ENCODE measurements at places on chromosomes 11 and 22.

DNA sequence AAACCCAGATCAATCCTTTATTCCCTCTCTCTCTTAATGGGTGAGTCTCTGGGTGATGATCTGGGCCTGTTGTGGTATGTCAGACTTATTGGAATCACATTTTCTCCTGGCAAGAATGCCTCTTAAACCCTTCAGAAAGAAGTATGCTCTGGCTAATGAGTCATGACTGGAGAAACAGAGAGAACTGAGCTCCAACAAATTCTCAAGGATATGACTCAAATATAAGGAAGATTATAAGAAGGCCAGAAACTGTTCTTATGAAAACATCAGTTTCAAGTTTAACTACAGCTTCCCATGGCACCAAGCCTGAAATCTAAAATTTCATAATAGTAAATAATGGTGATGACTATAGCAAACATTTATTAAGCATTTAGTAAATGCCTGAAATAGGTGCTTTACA is 83.9 kb downstream of the OR5AK2 start:
- no peak for DNase-seq

DNA sequence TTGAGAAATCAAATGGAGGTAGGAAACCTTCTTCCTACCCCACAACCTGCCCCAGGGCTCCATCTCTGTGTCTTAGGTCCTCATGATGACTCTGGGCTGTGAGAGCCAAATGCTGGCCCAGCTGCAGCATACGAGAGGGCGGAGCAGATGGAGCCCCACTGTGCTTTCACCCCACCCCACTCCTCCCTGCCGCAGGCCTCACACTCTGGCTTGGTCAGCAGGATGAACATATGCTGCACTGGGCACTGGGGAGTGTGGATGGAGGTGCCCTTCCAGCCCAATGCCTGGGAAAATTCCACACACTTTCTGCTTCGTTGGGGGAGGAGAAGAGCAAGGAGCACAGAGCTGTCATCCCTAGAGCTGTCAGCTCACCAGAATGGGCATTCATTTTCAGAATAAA is 271.6 kb upstream of the CADM1 start:
- no peak for DNase-seq

DNA sequence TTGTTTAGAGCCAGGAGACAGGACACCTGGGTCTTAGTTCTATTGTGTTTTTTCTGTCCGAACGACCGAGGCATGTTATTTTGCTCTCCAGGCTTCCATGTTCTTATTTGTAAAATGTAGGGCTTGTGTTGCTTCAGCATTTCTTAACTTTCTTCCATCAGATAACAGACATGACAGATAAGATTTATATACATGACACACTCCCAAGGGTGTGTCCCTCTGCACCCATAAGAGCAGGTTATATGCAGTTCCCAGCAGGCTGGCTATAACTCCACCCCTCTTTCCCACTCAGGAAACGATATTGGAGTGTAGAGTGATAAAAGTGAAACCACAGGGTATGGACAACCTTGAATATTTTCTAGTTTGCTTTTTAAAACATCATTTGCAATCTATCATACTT is 65.8 kb downstream of the APIP start:
- no peak for DNase-seq

- DNase-seq: no peak
Measured at GRCh38 chr22:49299821-49300231, 527.8 kb downstream of the BRD1 start.

DNA sequence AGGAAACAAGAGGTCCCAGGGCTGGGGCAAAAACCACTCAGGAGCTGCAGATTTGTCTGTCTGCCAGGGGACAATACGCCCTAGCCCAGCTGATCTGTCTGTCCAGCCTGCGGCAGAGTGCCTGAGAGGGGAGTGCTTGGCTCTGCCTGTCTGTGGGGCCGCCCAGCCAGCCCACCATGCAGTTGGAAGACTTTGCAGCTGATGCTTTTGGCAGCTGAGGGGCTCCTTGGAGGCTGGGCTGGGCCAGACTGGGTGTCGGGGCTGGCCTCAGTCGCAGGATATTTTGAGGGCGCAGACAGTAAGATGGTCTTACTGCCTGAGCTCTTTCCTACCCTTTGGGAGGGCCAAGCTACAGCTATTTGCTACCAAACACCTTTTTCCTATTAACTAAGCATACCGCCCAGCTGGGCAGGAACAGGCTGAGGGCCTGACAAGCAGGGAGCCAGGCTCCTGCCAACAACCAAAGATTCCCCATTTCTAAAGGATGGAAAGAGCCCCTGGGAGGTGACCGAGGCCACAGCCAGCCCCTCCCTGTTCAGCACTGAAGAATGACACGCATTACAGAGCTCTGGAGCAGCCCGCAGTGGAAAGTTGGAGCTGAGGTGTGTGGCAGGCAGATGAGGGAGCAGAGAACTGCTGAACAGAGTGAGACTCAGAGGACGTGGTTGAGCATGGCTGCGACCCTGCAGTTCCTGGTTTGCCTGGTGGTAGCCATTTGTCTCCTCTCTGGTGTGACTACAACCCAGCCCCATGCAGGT is at the start of gene FAM180B:
Gene FAM180B, plus strand, starts transcription at position 581 of the 758 bp plus-strand sequence. Its CDS starts 91 bp downstream, at position 672.
- no peak for DNase-seq

DNA sequence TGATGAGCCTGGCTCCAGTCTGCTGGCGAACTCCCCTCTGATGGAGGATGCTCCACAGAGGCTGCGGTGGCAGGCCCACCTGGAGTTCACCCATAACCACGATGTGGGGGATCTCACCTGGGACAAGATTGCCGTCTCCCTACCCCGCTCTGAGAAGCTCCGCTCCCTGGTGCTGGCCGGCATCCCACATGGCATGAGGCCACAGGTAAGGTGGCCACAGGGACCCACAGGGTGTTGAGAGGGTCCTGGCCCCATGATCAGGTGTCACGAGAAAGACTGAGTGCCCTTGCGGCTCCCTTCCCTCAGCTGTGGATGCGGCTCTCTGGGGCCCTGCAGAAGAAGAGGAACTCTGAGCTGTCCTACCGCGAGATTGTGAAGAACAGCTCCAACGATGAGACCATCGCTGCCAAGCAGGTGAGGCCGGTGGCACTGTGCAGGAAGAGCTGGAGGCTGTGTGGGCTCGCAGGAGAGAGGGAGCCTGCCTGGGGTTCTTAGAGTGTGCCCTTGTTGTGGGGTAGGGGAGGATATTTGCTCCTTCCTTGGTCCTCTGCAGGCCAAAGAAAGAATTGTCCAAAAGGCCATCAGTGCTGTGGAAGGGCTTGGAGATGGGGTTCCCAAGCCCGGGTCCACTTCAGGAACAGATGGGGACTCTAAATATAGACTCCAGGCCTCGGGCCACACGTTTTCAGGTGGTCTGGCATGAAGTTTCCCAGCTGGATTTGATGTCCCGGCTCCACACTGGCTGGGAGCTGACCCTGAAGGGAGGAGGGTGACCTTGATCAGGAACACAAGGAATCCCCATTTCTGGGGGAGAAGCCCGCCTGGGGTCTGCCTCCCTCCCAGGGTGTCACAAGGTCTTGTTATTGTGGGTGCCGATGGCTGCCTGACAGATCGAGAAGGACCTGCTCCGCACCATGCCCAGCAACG is 34.1 kb downstream of the SGSM3 start:
- no peak for DNase-seq
